ENCODE measurements at places on chromosomes 6 and 20.

DNA sequence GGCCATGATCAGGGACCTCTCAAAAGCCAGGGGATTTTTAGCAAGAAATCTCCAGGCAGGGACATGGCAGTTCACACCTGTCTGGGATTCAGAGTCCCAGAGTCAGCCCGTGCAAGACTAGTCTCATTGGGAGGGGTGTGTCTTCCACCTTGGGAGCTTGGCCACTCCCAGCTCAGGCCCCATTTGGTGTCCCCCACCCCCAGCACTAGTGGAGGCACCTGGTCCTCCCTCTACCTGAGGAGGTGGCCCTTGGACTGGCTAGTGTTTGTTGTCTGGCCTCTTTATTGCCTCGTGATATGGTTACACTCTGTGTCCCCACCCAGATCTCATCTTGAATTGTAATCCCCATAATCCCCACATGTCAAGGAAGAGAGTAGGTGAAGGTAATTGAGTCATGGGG lies 140.8 kb upstream of the PHACTR3 start:
- H3K4me1 ChIP-seq, result no peaks in the 10 kb centered on the region
- no peak for DNase-seq
- peaks cover 55% of the 10 kb centered on the region for H3K27me3 ChIP-seq
- no peak overlapping the region for H3K27ac ChIP-seq
- no peak overlapping the region for H3K4me3 ChIP-seq

DNA sequence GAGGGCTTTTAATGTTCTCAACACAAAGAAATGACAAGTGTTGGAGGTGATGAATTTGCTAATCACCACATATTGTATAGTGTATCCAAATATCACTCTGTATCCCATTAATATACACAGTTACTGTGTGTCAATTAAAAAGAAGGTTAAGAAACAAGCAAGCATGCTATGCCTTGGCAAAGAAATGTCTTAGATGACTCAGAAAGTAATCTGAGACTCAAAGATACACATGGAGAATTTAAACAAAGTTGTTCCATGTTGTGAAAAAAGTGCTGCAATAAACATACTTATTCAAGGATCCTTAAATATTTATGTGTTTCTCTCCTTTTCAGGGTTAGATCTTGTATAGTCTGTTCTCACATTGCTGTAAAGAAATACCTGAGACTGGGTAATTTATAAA lies 300.9 kb downstream of the DHX35 start:
- peaks cover 7% of the 10 kb centered on the region for H3K4me1 ChIP-seq
- H3K27me3 ChIP-seq, result peaks cover 10% of the 10 kb centered on the region
- H3K27ac ChIP-seq, result no peak overlapping the region
- no peaks in the 10 kb centered on the region for H3K36me3 ChIP-seq

GRCh38 chr20:23632711-23633573 lies 4.8 kb downstream of the CST3 start:
- H3K27me3 ChIP-seq, result no peaks in the 10 kb centered on the region
- no peak overlapping the region for H3K4me3 ChIP-seq
- H3K4me1 ChIP-seq, result peaks cover 14% of the 10 kb centered on the region

DNA sequence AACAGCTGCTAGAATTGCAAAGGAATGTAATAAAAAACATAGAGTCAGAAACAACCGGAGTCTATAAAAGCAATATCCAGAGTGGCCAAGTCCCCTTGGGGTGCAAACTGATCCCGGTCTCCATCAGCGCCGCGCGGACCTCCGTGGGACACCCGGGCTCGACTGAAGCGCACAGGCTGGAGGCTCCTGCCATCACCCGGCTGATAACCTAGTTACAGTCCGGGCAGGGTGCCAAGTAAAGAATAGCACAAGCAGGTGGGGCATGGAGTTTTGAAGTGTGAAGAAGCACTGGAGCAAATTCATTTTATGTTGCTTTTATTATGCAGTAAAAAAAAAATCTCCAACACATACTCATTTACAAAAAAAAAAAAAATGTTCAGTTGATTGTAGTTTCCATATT lies 205.1 kb upstream of the GMDS start:
- DNase-seq, result peak; percentile 49
- no peak overlapping the region for H3K27ac ChIP-seq
- H3K27me3 ChIP-seq, result peaks cover 8% of the 10 kb centered on the region
- peaks cover 31% of the 10 kb centered on the region for H3K4me1 ChIP-seq
- no peaks in the 10 kb centered on the region for H3K36me3 ChIP-seq
- H3K4me3 ChIP-seq, result no peak overlapping the region

GRCh38 chr6:169019727-169020491 lies 233.7 kb downstream of the THBS2 start:
- no peak overlapping the region for H3K27ac ChIP-seq
- H3K27me3 ChIP-seq, result no peaks in the 10 kb centered on the region
- no peak for DNase-seq
- peaks cover 2% of the 10 kb centered on the region for H3K36me3 ChIP-seq
- no peak overlapping the region for H3K4me3 ChIP-seq

DNA sequence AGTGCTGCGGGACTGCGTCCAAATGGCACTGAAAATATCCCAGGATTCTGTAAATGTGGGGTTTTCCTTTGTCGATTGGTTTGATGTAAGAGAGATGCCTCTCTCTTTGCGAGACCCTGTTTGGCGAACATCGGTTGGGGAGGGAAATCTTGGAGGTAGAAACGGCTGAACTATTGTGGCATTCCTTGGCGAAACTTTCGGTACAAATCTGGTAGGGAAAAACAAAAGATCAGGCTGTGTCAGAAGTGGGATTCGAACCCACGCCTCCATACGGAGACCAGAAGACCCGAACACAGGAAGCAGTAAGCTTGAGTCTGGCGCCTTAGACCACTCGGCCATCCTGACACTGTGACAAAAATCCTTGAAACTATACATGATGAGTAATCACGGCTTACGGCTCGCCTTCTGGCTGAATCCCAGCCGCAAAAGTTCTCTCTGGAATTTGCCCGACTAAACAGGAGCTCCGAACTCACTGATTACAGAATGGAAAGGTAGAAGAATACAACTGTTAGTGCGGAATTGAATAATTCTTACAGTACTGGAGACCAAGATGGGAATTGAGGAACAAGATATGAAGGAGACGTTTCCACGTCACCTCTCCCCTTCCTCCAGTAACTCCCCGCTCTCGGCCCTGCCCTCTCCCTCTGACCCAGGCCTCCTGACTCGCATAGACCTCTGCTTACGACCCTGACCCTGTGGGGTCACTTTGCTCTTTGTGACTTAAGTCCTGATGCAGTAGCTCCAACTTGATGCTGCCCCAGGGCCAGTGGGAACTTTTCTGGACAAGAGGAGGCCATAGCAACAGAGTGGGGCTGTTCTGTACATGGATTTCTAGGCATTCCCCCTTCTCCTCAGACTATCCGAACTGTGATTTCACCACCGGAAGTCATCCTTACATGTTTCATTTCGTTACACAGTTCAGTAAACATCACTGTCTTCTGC lies 132.8 kb upstream of the ZNF184 start:
- peak overlapping the region; percentile 74 for H3K27ac ChIP-seq
- H3K4me3 ChIP-seq, result peak overlapping the region; percentile 83
- peaks cover 20% of the 10 kb centered on the region for H3K27me3 ChIP-seq
- H3K4me1 ChIP-seq, result peaks cover 23% of the 10 kb centered on the region
